ENCODE measurements at places on chromosomes 12 and 14.

DNA sequence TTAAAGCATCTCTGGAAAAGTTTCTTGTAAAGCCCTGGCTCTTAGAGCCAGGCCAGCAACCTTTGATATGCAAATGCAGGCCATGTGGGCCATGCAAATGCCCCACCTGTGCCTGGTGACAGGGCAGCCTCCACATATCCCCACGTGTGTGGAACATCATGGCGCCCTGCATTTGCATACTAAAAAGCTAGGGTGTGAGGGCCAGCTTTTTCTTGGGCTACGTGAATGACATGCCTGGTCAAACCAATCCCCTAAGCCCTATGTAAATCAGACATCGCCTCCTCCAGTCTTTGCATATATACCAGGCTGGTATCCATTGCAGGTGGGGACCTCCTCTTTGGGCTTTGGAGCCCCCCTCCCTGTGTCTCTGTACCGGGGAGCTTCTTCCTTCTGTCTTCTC is 6.4 kb downstream of the CSRP2 start:
- DNase-seq: no peak

DNA sequence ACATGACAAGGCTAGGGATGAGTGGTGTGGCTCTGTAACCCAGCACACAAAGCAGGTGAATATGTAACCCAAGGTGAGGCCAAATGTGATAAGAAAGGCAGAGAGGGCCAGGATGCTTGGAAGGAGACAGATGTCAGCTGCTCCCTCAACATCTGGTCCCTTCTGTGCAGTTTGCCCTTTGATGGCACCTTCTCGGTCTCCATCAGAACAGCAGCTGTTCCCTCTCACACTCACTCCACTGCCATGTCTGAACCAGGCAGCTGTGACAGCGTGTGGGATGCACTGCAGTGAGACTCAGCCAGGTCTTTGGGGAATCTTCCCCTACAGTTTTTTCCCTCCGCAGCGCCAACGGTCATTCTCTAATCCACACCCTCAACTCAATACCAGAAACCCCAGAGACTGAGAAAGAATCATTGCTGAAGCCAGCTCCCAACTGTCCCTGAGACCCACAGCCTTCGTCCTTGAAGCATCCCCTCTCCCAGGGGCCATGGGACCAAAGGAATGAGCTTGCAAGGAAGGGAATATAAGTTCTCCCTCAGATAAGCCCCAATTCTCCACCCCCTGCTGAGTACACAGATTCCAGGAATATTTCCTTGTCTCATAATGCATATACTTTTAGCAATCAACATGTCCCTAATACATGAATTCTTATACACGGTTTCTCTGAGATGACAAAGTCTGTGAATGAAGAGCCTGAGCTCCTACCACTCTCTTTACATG is 230.0 kb downstream of the GLT1D1 start:
- no peak for DNase-seq

- DNase-seq: no peak
Observed at GRCh38 chr12:40336573-40337199, 111.9 kb downstream of the LRRK2 start.

GRCh38 chr14:21543521-21543960 is 17.4 kb upstream of the SALL2 start:
- DNase-seq: no peak

GRCh38 chr12:117031843-117032592 is 67.2 kb downstream of the TESC start:
- no peak for DNase-seq

Measured in CD4-positive, alpha-beta memory T cell (primary cell).